Activated CD4-positive, alpha-beta T cell treated with anti-CD3 and anti-CD28 coated beads, Interleukin-2, amount 10 ng/mL, durations not matched to agents 24 days and 14 days (primary cell): ENCODE measurements at places on chromosomes 4 and X. TPM values are rescaled to one million over a fixed set of nuclear protein-coding genes. Genes with fewer than 3 reads are reported as not detected.
A peak's percentile ranks its signal among the peaks of the same experiment; 100 is the strongest.

DNA sequence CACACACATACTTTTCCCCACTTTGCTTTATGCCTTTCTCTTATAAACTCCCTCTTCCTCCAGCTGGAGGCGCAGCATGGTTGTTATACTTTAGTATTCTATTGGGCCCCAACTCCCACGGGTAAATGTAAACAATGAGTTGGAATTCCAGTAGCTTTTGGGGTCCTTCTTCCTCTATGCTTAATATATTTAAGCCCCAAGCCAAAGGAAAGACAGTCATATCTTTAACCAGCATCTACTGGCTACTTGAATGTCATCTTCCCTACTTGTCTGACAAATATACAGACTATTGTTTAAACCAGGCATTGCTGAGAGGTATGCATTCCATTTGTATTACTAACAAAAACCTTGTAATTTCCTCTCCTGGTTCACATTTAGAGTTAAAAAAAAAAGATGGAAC lies 72.9 kb downstream of the WDR19 start:
- no peak for DNase-seq
- no peaks in the 10 kb centered on the region for H3K27me3 ChIP-seq
- H3K4me1 ChIP-seq: no peaks in the 10 kb centered on the region
- no peak overlapping the region for H3K4me3 ChIP-seq
- peaks cover 1% of the 10 kb centered on the region for H3K36me3 ChIP-seq
- no peak overlapping the region for H3K27ac ChIP-seq

GRCh38 chr4:54737421-54737820 lies 79.7 kb downstream of the KIT start:
- H3K27me3 ChIP-seq: no peaks in the 10 kb centered on the region
- no peaks in the 10 kb centered on the region for H3K36me3 ChIP-seq
- no peak overlapping the region for H3K4me3 ChIP-seq
- no peak for DNase-seq
- no peak overlapping the region for H3K27ac ChIP-seq

GRCh38 chr4:36516522-36517095 lies 235.2 kb downstream of the DTHD1 start:
- no peak overlapping the region for H3K27ac ChIP-seq
- no peak for DNase-seq
- H3K4me1 ChIP-seq: no peaks in the 10 kb centered on the region
- H3K36me3 ChIP-seq: no peaks in the 10 kb centered on the region
- H3K4me3 ChIP-seq: no peak overlapping the region

GRCh38 chr4:172978848-172979247 lies 189.8 kb upstream of the GALNT7 start:
- H3K4me3 ChIP-seq: no peak overlapping the region
- no peak for DNase-seq
- no peaks in the 10 kb centered on the region for H3K4me1 ChIP-seq
- H3K27me3 ChIP-seq: no peaks in the 10 kb centered on the region
- no peak overlapping the region for H3K27ac ChIP-seq

GRCh38 chrX:42127563-42127962 lies 204.2 kb upstream of the CASK start:
- H3K27me3 ChIP-seq: no peaks in the 10 kb centered on the region
- DNase-seq: peak; percentile 54
- peaks cover 2% of the 10 kb centered on the region for H3K36me3 ChIP-seq
- peak overlapping the region; percentile 53 for H3K27ac ChIP-seq

GRCh38 chrX:72620550-72621145 lies 48.0 kb upstream of the HDAC8 start:
- H3K27ac ChIP-seq: peak overlapping the region; percentile 98
- no peaks in the 10 kb centered on the region for H3K27me3 ChIP-seq
- peaks cover 16% of the 10 kb centered on the region for H3K36me3 ChIP-seq
- peaks cover 25% of the 10 kb centered on the region for H3K4me1 ChIP-seq
- peak overlapping the region; percentile 80 for H3K4me3 ChIP-seq

DNA sequence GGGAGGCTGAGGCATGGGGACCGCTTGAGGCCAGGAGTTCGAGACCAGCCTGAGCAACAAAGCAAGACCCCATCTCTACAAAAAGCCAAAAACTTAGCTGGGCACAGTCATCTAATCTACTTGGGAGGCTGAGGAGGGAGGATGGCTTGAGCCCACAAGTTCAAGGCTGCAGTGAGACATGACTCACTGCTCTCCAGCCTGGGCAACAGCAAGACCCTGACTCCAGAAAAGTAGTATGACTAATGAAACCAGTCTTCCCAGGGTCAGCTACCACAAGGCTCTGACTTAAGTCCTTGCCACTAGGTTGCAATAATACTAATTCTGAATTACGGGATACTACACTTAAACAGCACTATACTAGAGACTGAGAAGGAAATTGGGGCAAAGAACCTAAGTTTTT lies 33.1 kb downstream of the ERVMER34-1 start:
- H3K4me3 ChIP-seq: no peak overlapping the region
- H3K4me1 ChIP-seq: peaks cover 30% of the 10 kb centered on the region
- no peak for DNase-seq
- H3K27me3 ChIP-seq: no peaks in the 10 kb centered on the region

DNA sequence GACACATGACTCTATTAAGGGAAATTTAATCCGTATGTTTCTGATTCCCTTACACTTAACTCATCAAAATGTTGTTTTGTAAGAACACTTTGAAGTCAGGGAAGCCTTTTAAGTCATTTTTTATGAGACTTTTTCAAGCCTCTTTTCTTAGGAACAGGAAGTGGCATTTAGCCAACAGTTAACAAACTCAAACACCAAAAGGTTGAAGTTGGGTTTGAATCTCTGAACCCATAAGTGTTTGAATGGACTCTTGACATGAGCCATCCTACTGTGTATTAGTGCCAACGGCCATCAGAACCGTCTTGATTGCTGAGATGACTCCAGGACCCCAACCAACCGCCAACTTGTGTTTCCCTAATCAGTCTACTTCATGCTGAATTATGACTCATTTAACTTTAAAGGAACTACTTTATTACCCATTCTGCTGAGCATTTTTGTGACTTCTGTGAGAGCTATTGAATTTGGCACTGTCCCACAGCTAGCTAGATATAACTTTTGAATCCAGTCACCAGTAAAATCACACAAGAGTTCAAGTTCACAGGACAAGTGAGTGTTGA lies 209.1 kb upstream of the FAT1 start:
- no peak overlapping the region for H3K27ac ChIP-seq
- no peaks in the 10 kb centered on the region for H3K27me3 ChIP-seq
- no peak for DNase-seq
- H3K36me3 ChIP-seq: no peaks in the 10 kb centered on the region
- H3K4me1 ChIP-seq: no peaks in the 10 kb centered on the region
- no peak overlapping the region for H3K4me3 ChIP-seq

GRCh38 chr4:40205259-40206198 lies 8.7 kb downstream of the RHOH start:
- H3K4me1 ChIP-seq: peaks cover 66% of the 10 kb centered on the region
- H3K27me3 ChIP-seq: no peaks in the 10 kb centered on the region
- peak overlapping the region; percentile 94 for H3K27ac ChIP-seq
- peak overlapping the region; percentile 93 for H3K4me3 ChIP-seq
- peak; percentile 87 for DNase-seq

- H3K4me1 ChIP-seq: peaks cover 65% of the 10 kb centered on the region
- DNase-seq: no peak
- peaks cover 45% of the 10 kb centered on the region for H3K36me3 ChIP-seq
- no peaks in the 10 kb centered on the region for H3K27me3 ChIP-seq
Observed at GRCh38 chr4:87055311-87055710, 120.5 kb downstream of the AFF1 start.

DNA sequence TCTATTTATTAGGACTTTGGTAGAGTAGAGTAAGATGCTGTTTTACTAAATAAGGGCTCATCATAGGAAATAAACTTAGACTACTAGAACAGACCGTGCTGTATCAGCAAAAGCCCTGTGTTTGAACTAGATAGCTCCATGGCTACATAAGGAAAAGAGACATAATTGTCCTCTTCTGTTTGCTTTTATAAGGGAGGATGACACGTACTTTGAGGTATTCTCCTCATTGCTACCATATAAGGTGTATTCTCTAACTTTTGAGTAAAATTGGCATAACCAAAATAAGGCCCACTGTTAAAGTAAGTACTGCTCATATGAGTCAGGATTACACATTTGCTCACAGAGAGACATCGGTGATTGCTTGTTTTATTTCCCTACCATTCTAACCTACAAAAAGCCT lies 64.3 kb downstream of the PDLIM5 start:
- no peaks in the 10 kb centered on the region for H3K36me3 ChIP-seq
- no peaks in the 10 kb centered on the region for H3K27me3 ChIP-seq
- no peak overlapping the region for H3K27ac ChIP-seq
- no peak overlapping the region for H3K4me3 ChIP-seq

DNA sequence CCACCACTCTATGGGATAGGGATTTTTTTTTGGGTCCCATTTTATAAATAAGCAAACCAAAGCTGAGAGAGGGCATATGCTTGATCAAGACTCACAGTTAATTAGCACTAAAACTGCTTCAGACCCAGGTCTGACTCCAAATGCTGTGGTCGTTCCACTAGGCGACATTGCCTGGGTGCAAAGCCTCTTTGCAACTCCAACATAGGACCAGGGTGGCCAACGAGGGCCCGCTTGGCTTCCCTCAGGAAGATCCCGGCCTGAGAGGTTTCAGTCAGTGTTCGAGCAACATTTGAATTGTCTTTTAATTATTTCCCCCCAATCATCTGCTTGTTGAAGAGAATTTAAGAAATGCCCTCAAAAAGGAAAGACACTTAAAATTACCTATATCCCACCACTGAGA lies 11.2 kb downstream of the PJA1 start:
- no peak overlapping the region for H3K4me3 ChIP-seq
- DNase-seq: no peak
- H3K4me1 ChIP-seq: no peaks in the 10 kb centered on the region
- no peaks in the 10 kb centered on the region for H3K27me3 ChIP-seq
- no peak overlapping the region for H3K27ac ChIP-seq
- H3K36me3 ChIP-seq: no peaks in the 10 kb centered on the region

- no peaks in the 10 kb centered on the region for H3K27me3 ChIP-seq
- DNase-seq: no peak
- no peak overlapping the region for H3K27ac ChIP-seq
Observed at GRCh38 chr4:160450876-160451275, 1348.0 kb downstream of the RAPGEF2 start.

DNA sequence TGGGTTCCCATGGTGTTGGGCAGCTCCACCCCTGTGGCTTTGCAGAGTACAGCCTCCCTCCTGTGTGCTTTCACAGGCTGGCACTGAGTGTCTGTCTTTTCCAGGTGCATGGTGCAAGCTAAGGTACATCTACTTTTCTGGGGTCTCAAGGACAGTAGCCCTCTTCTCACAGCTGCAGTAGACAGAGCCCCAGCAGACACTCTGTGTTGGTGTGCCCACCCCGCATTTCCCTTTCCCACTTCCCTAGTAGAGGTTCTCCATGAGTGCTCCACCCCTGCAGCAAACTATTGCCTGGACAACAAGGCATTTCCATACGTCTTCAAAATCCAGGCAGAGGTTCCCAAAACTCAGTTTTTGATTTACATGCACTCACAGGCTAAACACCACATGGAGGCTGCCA lies 143.0 kb downstream of the TECRL start:
- H3K27ac ChIP-seq: no peak overlapping the region
- no peaks in the 10 kb centered on the region for H3K4me1 ChIP-seq
- H3K27me3 ChIP-seq: no peaks in the 10 kb centered on the region
- no peaks in the 10 kb centered on the region for H3K36me3 ChIP-seq
- no peak for DNase-seq

GRCh38 chr4:85452058-85452731 lies 22.8 kb upstream of the ARHGAP24 start:
- no peak overlapping the region for H3K27ac ChIP-seq
- no peaks in the 10 kb centered on the region for H3K27me3 ChIP-seq
- H3K4me1 ChIP-seq: no peaks in the 10 kb centered on the region

- DNase-seq: no peak
- peak overlapping the region; percentile 53 for H3K27ac ChIP-seq
- peaks cover 19% of the 10 kb centered on the region for H3K4me1 ChIP-seq
- H3K27me3 ChIP-seq: no peaks in the 10 kb centered on the region
- H3K4me3 ChIP-seq: no peak overlapping the region
Observed at GRCh38 chrX:71302461-71303213, 1.1 kb downstream of the ITGB1BP2 start.

- no peaks in the 10 kb centered on the region for H3K27me3 ChIP-seq
- DNase-seq: no peak
- H3K4me3 ChIP-seq: no peak overlapping the region
- H3K27ac ChIP-seq: peak overlapping the region; percentile 53
Observed at GRCh38 chrX:45445745-45446412, 245.2 kb upstream of the DIPK2B start.

- no peak overlapping the region for H3K27ac ChIP-seq
- no peaks in the 10 kb centered on the region for H3K4me1 ChIP-seq
- DNase-seq: no peak
- H3K36me3 ChIP-seq: no peaks in the 10 kb centered on the region
- H3K4me3 ChIP-seq: no peak overlapping the region
Observed at GRCh38 chrX:115533485-115533884, 27.5 kb upstream of the PLS3 start.

- H3K36me3 ChIP-seq: peaks cover 18% of the 10 kb centered on the region
- no peak overlapping the region for H3K27ac ChIP-seq
- no peak overlapping the region for H3K4me3 ChIP-seq
- H3K4me1 ChIP-seq: peaks cover 4% of the 10 kb centered on the region
- no peak for DNase-seq
Observed at GRCh38 chr4:109826719-109827118, 1.1 kb upstream of the RRH start.

DNA sequence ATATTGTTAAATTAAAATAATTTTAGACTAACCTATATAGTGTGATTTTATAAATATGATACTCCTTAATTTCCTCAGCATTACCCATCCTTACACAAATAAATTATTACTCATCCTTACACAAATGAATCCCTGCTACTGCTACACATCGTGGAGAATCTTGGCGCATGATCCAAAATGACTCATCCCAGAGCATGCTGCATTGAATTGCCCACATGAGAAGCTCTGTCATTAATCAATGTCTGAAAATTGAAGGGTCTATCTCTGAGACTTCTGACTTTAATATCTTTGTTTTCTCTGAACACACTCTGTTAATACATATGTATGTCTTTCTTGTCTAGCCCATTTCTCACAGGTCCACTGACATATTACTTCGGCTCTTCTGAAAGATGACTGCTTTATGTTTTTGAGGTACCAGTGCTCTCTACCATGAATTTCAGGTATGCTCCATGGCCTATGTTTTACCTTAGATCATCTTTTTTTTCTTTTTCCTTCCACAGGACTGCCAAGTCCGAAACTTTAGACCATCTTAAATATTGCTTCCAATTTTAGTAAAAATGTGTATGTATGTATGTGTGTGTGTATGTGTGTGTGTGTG lies 15.7 kb upstream of the DUSP21 start:
- H3K27me3 ChIP-seq: no peaks in the 10 kb centered on the region
- no peaks in the 10 kb centered on the region for H3K36me3 ChIP-seq

DNA sequence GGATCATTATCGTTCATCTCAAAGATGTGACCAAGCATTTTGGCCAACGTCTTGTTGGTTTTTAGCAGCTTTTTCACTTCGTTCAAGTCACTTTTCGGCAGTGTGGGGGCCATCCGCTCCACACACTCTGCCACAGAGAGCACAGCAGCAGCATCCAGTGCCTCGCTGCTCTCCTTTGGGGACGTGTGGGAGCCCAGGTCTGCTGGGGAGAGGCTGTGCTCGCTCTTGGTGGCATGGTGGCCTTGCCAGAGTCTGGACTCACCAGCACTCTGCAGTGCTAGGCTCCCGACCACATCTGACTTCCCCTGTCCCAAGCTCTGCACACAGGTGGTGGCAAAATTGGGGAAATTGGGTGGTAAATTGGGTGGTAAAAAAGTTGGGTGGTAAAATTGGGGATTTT lies 50.6 kb downstream of the GPR50 start:
- H3K27ac ChIP-seq: no peak overlapping the region
- no peak overlapping the region for H3K4me3 ChIP-seq
- H3K4me1 ChIP-seq: no peaks in the 10 kb centered on the region
- peaks cover 10% of the 10 kb centered on the region for H3K27me3 ChIP-seq
- H3K36me3 ChIP-seq: no peaks in the 10 kb centered on the region
- DNase-seq: no peak

Gene XPNPEP2
- total RNA-seq: 0.24 and 0.28 TPM in 2 replicates

Gene EFHC2
- not detected in 2 replicates for total RNA-seq

Gene GPC3
- 0.21 and 0.40 TPM in 2 replicates for total RNA-seq

Gene FAM47E
- total RNA-seq: not detected in 2 replicates

Gene ATP2B3
- not detected in 2 replicates for total RNA-seq
